ENCODE measurements at places on chromosomes 4 and X.
A peak's percentile ranks its signal among the peaks of the same experiment; 100 is the strongest.

- no peak for DNase-seq
Observed at GRCh38 chr4:8205749-8206611, 6.9 kb downstream of the SH3TC1 start.

DNA sequence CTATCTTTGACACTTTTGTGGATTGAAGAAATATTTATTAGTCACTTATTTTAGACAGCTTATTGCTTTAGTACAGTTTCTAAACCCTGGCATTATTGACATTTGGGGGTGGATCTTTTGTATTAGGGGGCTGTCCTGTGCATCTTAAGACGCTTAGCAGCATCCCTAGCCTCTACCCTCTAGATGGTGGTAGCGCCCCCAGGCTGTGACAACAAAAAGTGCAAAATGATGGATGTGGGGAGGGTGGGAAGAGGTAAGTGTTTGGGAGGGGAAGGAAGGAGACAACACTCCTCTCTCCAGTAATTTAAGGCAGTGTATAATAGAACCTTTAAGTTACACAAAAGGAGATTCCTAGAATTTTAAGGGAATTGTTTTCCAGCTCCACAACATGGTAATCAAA is 1210.6 kb downstream of the C4orf33 start:
- DNase-seq = no peak

- DNase-seq = no peak
Observed at GRCh38 chr4:162475246-162475645, 311.4 kb upstream of the FSTL5 start.

- no peak for DNase-seq
Observed at GRCh38 chr4:110042545-110043517, 130.1 kb downstream of the EGF start.

DNA sequence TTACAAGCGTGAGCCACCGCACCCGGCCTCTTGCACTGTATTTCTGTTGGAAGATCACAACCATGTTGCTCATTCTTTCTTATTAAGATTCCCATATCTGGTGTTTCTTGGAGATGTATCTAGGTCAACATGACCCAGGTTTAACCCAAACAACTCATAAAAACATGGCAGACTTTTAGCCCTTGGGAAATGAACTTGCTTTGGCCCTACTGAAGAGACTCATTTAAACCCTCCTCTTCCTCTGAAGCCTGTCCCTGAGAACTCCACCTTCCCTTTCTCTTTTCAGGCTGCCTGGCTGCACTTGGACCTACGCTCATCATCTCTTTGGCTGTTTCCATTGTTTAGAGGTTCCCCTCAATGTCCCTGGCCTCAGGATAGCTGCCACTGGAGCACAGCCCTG is 22.8 kb upstream of the OPN1LW start:
- no peak for DNase-seq

GRCh38 chrX:122047261-122047660 is 999.9 kb downstream of the GLUD2 start:
- no peak for DNase-seq

- peak; percentile 27 for DNase-seq
Observed at GRCh38 chr4:170025523-170026252, 507 bp downstream of the MFAP3L start.

- no peak for DNase-seq
Observed at GRCh38 chr4:99574530-99575324, at the start of gene MTTP. Gene MTTP, plus strand, starts transcription at chr4:99574824. Its CDS starts 86 bp downstream, at chr4:99574910.

DNA sequence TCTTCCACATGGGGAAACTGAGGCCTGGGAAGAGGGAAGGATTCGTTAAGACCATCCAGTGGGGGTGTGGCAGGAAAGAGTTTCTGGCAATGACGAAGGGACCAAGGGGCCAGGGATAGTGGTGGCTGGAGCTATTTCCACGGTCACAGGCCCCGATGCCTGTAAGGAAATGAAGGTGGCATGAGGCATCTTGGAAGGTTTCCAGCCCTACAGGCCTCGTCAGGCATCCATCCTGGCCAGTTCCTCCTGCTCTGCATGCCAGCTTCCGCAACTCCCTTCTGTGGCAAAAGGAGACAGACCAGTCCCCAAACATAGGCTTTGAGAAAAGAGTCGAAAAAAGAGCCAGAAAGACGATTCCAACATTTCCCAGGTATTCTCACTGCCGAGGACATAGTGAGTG is 9.2 kb upstream of the C4orf50 start:
- DNase-seq = no peak

DNA sequence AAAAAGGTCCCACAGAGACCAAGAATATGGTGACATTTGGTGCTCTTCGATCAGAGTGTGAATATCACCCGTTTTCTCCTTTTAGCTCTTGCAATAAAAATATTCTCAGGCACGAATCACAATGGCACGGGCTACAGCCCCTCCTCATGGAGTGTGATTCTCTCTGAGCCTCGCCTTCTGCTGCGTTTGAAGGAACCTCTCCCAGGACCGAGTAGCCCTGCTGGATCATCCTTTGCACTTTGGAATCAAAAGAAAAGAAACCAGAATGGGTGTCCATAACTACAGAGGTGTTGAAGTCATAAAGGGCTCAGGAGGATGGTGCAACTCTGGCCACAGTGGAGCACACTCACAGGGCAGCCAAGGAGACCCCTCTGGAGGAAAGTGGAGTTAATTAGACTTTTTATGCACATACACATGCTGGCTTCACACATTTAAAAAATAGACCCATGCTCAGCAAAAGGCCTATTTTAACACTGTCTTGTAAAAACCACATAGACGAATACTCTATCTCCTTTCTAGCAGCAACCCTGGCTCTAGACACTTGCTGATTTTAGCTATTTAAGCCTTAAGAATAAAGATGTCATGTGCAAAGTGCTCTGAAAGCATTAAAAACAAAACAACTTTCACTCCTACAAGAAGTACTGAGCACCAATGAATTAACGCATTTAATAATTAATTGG is 19.1 kb downstream of the MAML3 start:
- no peak for DNase-seq

GRCh38 chr4:53424280-53424679 is 46.8 kb downstream of the FIP1L1 start:
- no peak for DNase-seq

GRCh38 chr4:184819786-184820185 is 6.0 kb downstream of the ACSL1 start:
- no peak for DNase-seq

DNA sequence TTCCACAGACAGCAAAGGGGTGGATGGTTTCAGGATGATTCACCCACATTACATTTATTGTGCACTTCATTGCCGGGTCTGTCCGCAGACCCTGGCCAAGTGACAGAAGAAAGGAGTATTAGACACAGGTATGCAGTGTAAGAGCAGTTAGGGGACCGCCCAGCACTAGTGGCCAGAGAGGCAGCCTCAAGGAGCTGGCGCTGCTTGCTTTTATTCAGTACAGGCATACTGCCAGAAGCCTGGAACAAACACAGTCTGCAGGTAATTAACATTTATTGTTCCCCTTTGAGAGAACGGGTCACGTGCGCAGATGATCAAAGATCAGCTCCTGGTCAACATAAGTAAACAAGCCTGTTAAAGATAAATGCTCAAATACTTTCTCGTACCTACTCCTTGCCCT is 1639.0 kb upstream of the IGFBP7 start:
- no peak for DNase-seq

- DNase-seq = peak; percentile 32
Observed at GRCh38 chrX:110317061-110317819, 645 bp downstream of the AMMECR1 start.

DNA sequence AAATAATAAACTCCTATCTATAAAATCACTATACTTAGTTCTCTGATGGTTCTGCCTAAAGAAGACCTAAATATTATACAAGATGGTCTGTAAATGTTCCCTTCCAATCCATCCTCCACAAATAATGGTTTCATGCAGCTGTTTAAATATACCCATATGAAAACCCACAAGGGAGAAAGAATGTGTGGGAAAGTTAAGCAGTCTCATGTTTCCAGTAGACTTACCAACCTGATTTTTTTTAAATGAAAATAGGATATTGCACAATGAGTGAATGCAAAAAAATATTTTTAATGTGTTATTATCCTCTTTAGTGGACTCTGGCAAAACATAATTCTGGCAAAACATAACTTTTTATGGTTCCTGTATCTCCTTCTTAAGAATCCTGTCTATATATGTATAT is 23.3 kb downstream of the CAMK2D start:
- no peak for DNase-seq

DNA sequence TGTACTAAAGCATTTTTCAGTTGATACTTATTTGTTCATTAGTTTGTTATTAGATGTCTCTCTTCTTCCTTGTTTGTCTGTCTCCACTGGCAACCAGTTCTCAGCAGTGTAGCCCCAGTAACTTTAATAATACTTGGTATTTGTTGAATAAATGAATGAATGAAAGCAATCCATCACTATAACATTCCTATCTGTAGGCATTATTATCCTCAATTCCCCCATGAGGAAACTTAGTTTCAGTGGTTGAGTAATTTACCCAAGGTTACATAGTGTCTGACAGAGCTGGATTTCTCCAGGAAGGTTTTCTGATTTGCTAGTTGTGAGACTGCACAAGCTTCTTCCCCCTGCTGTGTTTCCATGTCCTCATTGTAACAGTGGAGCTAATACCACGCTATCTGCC is 27.8 kb upstream of the MAOB start:
- DNase-seq = no peak

DNA sequence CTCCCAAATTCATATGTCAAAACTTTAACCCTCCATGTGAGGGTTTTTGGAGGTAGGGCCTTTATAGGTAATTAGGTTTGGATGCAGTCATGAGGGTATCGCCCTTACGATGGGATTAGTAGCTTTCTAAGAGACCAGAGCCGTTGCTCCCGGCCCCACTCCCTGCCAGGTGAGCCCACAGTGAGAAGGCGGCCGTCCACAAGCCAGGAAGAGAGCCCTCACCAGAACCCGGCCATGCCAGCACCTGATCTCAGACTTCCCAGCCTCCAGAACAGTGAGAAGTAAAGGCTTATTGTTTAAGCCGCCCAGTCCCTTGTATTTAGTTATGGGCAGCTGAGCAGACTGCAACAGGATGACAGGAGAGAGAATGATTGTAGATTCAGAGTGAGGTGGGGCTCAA is 40.8 kb downstream of the DCTD start:
- no peak for DNase-seq

- no peak for DNase-seq
Observed at GRCh38 chrX:103789004-103789403, 12.4 kb downstream of the PLP1 start.

GRCh38 chr4:169492436-169493163 is 119.8 kb downstream of the NEK1 start:
- no peak for DNase-seq

DNA sequence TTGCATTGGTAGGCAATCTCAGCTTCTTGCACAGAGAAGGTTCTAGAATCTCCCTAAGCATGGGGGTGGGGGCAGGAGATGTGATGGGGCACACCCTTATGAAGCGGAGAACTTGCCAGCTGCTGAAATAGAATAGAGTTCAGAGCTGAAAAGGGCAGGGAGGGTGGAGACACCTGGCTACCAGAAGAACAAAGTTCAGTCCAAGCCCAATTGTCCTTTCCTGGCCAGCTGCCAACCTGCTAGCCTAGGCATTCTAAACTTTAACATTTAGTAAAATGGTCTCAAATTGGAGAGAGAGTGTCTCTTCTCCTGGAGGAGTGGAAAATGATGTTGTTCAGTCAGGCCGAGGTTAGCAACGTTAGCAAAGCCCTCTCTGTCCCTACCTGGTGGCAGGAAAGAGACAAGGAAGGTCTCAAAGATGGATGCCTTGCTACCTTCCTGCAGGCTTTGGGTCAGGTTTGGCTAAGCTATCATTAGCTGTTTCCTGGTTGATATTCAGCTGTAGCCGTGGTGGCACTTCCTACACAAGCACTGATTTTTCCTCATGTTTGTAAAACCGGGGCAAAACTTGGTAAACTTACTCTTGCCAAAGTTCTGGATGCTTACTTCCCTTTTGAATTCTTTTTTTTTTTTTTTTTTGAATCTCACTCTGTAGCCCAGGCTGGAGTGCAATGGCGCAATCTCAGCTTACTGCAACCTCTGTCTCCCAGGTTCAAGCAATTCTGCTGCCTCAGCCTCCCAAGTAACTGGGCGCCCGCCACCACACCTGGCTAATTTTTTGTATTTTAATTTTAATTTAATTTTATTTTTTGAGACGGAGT is 34.7 kb upstream of the NYX start:
- DNase-seq = no peak

GRCh38 chr4:31169846-31170245 is 449.7 kb downstream of the PCDH7 start:
- DNase-seq = no peak

DNA sequence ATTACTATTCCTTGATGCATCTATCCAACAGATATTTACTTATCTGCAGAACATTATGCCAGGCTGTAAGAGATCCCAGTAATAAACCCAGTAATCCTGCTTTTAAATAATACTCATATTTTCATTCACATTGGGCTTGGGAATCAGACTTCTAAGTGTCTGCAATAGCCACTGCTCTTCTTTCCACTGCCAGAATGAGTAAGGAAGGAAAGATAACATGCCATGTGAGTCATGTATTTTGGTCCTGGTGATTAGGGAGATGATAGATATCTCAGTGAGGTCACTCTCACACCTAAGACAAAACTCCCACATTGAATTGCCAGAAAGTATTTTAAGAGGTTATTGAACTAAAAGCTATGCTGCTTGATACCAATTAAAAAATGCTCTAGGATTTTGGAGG is 13.9 kb upstream of the HEPH start:
- no peak for DNase-seq

DNA sequence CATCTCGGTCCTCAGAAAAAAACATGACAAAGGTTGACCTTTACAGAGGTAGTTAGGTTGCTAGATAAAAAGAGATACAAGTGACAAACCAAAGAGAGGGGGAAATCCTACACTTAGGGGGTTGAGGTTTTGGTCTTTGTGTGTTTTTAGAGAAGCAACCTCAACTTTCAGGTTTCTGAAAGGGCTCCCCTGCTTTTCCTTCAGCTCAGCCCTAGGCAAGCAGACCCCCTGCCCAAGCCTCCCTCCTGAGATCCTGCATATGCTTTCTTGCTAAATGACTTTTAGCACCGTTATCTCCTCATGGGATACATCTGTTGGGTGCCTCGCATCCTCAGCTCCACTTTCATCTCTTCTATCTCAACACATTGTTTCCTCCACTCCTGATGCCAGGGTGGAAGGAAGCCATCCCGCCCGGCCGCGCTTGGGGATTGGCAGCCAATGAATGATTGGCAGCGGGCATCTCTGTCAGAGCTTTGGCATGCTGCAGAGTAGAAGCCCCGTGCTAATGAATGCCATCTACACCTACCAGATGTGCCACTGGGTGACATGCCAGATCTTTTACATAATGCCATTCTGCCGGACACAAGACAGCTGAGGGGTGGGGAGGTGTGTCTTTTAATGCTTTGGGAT is 15.0 kb upstream of the PRDM8 start:
- DNase-seq = no peak

DNA sequence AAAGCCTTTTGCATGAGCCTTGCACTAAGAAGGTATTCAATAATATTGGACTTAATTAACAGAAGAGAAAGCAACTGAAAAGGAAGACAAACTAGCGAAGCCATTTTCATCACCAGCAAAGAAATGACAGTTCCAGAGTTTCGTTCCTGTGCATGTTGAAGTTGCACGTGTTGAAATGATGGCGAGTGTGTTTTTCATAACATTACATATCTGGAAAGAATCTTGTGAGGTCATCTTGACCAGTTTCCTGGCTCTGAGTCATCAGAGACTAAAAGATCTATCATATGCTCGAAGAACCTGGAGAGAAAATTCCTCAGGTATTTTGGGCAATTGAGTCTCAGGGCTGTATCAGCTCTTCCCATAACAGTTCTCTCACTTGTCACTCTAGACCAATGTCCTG is 106.2 kb upstream of the MAML3 start:
- DNase-seq = no peak
